ENCODE measurements at places on chromosomes 7 and 10.

- no peak for DNase-seq
Observed at GRCh38 chr7:91089382-91089963, 174.8 kb upstream of the FZD1 start.

GRCh38 chr10:132066186-132066585 is 440 bp downstream of the JAKMIP3 start:
- no peak for DNase-seq

GRCh38 chr10:66538908-66539307 is 386.9 kb upstream of the LRRTM3 start:
- no peak for DNase-seq

DNA sequence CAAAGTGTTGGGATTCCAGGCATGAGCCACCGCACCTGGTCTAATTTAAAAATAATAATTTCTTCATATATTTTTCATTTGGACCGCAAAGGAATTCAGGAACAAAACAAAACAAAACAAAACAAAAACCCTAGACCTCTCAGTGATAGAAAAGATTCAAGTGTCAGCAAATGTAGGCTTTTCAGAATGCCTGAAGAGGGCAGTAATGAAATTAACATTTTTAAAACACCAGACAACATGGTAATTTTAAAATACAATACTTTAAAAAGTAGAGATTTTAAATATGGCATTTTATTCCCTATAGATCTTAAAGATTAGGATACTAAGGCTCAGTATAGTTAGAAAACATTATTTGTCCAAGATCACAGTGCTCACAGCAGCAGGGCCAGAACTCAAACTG is 36.6 kb downstream of the DNMBP start:
- no peak for DNase-seq

DNA sequence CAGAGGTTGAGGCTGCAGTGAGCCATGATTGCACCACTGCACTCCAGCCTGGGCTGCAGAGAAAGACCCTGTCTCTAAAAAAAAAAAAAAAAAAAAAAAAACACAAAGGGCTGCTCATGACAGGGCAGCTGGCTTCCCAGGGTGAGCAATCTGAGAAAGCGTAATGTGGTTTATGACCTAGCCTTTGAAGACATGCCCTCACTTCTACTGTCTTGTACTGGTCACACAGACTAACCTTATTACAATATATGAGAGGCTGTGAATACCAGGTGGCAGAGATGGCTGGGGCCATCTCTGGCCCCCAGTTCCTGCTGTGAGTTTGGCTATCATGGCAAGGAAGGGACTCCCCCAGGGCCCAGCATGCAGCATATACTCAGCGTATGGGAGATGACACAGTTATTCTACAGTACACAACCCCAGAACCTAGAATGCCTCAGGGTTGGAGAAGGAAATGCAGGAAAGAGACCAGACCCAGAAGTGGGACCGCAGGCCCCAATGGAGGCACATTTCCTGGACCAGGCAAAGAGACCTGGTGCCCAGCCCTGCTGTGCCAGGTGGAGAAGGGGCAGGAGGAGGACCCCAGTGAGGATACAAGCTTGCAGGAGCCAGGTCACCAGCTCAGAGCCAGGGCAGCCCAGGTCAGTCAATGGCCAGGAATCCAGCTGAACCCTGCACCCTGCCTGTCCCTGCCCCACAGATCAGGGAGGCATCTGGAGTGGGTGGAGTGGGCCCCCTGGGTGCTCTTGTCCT is 26.3 kb downstream of the NPTX2 start:
- no peak for DNase-seq

DNA sequence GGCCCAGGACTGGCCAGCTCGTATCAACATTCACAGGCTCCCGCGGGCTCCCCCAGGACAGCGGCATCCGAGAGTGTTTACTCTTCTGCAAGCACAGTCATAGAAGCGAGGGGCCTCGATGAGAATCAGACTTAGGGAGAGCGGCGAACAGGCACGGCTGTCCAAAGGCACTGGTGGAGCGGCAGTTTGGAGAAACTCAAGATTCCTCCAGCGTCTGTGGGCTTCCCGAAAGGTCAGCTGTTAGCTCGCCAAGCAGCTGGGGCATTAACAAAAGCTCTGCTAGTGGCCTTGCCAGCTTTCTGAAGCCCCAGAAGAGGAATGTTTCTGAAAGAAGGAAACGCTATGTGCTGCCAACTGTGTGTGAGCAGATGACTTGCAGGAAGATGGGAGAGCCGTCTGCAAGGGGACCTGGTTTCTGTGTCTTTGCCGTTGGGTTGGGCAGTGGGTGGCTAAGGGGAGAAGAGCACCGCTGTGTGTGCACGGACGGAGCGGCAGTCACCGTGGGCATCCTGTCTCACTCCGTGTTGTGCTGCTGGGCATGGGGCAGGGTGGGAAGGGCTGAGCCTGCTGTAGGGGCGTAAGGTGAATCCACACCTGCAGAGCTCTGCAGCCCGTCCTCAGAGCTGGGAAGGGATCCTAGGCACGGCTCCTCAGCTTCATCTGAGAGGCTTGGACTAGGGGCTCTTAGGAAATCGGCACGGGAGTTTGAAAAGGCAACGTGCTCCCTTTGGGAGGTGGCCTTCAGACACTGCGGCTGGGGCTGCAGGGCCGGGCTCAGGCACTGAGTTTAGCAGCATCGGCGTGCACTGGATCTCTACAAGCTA is 42.1 kb downstream of the AMZ1 start:
- no peak for DNase-seq

- no peak for DNase-seq
Observed at GRCh38 chr7:37853468-37853867, 5.1 kb downstream of the NME8 start.

DNA sequence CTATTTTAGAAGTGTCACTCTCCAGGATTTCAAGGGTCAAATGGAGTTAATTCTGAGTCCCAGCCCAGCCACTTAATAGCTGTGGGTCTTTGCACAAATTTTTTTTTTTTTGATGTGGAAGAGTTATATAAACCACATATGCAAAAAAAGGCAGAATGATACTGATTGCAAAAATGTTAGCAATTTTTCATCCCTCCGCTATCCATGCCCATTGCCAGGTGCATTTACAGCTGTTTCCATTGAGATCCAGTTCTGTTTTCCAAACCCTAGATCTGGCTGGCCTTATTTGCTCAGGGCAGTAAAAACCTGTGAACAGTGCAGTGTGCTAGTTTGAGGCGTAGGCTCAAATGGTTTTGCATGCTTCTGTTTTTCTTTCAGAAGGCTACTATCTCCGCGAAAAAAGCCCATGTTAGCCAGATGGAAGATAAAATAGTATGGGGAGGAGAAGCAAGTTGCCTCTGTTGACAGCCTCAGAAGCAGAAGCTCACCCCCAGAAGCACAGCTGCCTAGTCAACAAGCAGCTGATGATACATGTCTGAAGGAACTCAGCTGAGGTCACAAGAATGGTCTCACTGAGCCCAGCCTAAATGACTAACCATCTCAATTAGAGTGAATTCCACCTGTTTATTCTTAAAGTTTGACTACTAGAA is 997 bp upstream of the ZNF138 start:
- DNase-seq, result no peak

DNA sequence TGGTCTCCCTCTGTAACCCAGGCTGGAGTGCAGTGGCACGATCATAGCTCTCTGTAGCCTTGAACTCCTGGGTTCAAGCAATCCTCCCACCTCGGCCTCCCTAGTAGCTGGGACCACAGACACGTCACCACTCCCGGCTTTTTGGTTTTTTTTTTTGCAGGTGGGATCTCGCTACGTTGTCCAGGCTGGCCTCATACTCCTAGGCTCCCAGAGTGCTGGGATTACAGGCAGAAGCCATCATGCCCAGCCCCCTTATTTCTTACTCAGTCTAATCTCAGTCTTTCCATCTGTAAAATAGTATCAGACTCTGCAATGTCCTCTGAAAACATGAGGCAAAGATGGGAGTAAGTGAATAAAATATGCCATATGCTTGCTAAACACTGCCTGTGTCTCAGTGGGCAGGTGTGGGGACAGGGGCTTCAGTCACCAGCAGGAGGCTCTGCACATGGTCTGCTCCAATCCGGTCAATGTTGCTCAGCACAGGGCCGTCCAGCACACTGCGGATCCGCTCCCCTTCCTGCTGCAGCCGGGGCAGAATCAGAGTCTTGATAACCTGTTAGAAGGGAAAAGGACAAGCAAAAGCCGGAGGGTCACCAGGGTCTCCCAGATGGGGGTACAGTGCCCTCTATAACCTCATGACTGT is 8.2 kb downstream of the AP4M1 start:
- no peak for DNase-seq

DNA sequence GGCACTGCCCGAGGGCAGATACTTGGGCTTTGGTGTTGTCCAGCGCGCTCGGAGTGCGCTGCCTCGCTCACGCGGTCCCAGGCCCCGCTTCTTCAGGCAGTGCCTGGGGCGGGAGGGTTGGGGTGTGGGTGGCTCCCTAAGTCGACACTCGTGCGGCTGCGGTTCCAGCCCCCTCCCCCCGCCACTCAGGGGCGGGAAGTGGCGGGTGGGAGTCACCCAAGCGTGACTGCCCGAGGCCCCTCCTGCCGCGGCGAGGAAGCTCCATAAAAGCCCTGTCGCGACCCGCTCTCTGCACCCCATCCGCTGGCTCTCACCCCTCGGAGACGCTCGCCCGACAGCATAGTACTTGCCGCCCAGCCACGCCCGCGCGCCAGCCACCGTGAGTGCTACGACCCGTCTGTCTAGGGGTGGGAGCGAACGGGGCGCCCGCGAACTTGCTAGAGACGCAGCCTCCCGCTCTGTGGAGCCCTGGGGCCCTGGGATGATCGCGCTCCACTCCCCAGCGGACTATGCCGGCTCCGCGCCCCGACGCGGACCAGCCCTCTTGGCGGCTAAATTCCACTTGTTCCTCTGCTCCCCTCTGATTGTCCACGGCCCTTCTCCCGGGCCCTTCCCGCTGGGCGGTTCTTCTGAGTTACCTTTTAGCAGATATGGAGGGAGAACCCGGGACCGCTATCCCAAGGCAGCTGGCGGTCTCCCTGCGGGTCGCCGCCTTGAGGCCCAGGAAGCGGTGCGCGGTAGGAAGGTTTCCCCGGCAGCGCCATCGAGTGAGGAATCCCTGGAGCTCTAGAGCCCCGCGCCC is at the start of gene NPY:
NPY (plus strand) TSS at position 294 of the 802 bp plus-strand sequence. CDS start 1,051 bp downstream, outside the sequence.
- peak; percentile 4 for DNase-seq

GRCh38 chr7:10040674-10041073 is 933.0 kb upstream of the PHF14 start:
- DNase-seq, result no peak

DNA sequence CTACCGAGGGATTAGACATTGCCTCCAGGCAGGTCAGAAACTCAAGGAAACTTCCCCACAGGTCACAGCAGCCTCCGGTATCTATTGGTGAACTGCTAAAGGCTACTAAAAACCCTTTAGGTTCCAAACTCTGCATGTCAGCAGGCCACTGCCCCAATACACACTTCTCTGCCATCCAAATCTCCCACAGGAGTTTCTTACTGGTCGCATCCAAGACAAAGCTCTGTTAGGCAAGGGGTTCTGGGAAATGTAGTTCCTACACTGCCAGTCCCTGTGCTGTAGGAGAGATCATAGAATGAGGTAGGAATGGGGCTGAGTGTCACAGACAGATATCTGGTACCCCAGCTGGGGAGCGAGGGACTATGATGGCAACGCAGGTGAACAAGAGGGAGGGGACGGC is 757.0 kb upstream of the C7orf33 start:
- DNase-seq, result no peak

DNA sequence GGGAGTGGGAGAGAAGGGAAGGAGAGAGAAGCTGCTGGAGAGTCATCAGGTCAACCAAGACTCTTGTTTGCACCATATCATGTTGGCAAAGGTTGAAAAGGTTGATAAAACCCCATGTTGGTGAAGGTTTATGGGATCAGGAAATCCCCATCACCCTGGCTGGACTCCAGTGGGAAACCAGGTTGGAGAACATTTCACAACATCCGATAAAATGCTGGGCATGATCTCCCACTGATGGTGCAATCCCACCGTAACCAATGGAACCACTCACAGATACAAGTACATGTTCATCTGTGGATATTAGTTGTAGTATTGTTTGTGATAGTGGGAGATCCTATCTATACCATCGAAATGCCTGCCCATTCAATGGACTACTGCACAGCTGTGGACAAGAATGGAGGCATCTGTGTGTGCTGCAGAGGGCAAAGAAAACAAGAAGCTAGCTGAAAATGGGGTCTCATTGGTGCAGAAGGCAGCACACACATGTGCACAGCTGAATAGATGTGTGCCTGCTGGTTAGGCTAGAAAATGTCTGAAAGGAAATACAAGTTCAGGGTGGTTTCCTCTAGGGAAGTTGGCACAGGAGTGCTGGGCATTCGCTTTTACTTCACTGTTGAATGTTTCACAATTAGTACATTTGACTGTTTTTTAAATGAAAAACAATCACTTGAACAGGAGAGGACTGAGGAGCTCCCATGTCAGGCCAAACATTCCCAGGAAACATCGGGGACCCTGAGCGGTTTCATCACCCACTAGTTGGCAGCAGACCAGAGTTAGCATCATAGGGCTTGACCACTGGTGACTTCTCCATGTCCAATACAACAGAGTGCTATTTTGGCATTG is 80.4 kb upstream of the MGMT start:
- DNase-seq, result no peak

GRCh38 chr7:50923476-50923875 is 140.8 kb upstream of the GRB10 start:
- no peak for DNase-seq

- no peak for DNase-seq
Observed at GRCh38 chr7:50591480-50592438, 26.6 kb upstream of the DDC start.

GRCh38 chr10:77678146-77678545 is 40.5 kb upstream of the KCNMA1 start:
- no peak for DNase-seq

GRCh38 chr7:158815083-158815799 is 14.1 kb downstream of the ESYT2 start:
- peak; percentile 8 for DNase-seq

DNA sequence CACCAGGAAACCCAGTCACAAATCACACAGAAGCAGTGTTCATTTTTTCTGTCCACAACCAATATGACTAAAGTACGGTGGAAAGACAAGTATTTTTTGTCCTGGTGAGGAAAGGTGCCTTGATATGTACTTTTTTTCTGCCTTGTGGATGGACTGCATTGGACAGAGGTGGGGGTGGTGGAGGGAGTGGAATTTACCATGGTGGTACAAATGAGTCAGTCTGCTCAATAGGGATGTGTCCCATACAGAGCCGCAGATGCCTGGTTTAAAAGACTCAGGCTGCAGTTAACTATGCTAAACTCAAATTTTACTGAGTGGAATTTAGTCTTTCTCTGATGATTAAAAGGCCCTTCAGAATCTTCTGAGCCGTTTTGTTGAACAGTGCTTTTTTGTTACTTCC is 674.5 kb upstream of the GALNT17 start:
- no peak for DNase-seq

Measured in stimulated activated CD4-positive, alpha-beta T cell treated with anti-CD3 and anti-CD28 coated beads, Interleukin-1b, Interleukin-23, amount 100 ng/mL, for 48 hours (primary cell).